CD4-positive, alpha-beta T cell treated with Interferon alpha-2 for 1 hour (primary cell): ENCODE measurements at places on chromosomes 7 and 10.
A peak's percentile ranks its signal among the peaks of the same experiment; 100 is the strongest.

DNA sequence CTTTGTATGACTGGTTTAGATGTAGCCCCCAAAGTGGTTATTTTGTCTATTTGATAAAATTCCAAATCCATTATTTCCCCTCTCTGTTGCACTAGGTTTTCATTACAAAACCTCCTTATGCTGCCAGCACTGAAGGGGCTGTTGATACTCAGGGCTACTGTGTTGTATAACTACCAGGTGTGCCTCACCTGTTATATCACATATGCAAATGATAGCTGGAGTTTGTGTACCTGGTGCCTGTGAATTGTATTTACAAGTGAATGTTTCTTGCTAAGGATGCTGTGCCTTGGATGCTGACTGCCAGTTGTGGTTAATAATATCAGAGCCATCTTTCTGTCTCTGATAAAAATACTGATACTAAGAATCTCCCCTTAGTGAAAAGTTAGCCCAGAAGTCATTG, 84.8 kb upstream of the CCDC6 start:
- DNase-seq, result no peak

- no peak for DNase-seq
These were observed 5.7 kb downstream of the BLVRA start for GRCh38 chr7:43764039-43764761.

GRCh38 chr10:125350519-125350918, 190.2 kb upstream of the CTBP2 start:
- no peak for DNase-seq

- DNase-seq, result no peak
These were observed 1199.2 kb downstream of the SORCS3 start for GRCh38 chr10:105840288-105840770.

GRCh38 chr7:118085000-118085399, 99.0 kb upstream of the LSM8 start:
- no peak for DNase-seq

- DNase-seq, result peak; percentile 56
These were observed 191.5 kb downstream of the CELF2 start for GRCh38 chr10:11208908-11209829.

DNA sequence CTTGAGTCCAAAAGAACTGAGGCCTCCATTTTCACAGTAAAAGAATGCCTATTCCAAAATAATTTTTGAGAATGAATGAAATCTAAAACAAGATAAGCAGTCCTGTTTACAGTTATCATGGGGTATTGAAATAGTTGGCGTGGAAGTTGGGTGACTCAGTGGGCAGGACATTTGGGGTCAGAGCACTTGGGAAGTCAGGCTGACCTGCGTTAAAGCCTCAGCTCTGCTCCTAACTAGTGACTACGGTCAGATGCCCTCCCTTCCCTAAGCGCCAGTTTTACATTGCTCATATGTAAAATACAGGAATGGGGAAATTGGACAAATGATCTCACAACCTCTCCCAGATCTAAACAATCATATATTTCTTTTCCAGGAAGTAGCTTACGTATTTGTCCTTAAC, 2.3 kb upstream of the PAPSS2 start:
- peak; percentile 55 for DNase-seq

GRCh38 chr10:113138937-113139585, 189.0 kb downstream of the TCF7L2 start:
- DNase-seq, result no peak

- no peak for DNase-seq
These were observed 131.8 kb downstream of the WDR37 start for GRCh38 chr10:1187855-1188557.

- no peak for DNase-seq
These were observed 24.7 kb downstream of the PDGFA start for GRCh38 chr7:494906-495305.

DNA sequence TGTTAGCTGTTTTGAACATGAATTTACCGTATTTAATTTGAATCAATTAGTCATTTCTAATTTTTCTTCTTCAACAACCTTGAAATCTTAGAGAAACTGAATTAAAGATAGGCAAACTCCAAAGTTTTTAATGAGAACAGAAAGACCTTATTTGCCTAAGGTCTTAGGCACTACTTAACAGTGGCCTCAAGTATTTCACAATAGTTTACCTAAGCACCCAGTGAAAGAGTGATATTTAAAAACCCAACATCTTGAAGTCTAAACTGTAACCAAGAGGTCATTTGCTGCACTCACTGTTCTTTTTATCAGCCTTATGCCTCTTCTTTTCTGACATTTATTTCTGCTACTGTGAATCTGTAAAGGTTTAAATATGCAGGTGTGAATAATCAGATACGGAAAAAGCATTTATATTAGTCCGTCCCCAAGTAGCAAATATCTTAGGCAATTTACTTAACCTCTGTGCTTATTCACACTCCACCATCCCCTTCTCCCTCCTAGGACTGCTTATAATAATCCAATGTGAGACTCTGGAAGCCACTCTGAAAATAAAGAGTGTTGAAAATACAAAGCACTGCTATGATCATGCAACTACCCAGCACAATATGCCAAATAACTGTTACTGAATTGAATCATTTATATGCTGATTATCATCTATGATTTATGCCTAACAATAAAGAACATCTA, 105.7 kb downstream of the ELAPOR2 start:
- no peak for DNase-seq

DNA sequence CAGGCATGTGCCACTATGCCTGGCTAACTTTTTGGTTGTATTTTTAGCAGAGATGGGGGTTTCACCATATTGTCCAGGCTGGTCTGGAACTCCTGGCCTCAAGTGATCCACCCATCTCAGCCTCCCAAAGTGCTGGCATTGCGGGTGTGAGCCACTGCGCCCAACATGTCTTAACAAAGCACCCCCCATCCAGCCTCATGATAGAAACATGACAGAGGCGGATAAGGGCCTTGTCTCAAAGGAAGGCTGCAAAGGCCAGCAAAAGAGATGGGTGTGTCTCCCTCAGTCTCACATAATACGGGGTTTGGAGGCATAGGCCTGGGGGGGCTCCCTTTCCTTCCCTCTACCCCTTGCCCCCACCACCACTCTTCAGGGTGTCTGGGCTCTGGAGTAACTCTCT, 93.2 kb downstream of the SH3PXD2A start:
- DNase-seq, result no peak

- DNase-seq, result no peak
These were observed 2.8 kb downstream of the TRIL start for GRCh38 chr7:28955356-28955717.

- no peak for DNase-seq
These were observed 17.1 kb downstream of the CCNY start for GRCh38 chr10:35353395-35353794.

DNA sequence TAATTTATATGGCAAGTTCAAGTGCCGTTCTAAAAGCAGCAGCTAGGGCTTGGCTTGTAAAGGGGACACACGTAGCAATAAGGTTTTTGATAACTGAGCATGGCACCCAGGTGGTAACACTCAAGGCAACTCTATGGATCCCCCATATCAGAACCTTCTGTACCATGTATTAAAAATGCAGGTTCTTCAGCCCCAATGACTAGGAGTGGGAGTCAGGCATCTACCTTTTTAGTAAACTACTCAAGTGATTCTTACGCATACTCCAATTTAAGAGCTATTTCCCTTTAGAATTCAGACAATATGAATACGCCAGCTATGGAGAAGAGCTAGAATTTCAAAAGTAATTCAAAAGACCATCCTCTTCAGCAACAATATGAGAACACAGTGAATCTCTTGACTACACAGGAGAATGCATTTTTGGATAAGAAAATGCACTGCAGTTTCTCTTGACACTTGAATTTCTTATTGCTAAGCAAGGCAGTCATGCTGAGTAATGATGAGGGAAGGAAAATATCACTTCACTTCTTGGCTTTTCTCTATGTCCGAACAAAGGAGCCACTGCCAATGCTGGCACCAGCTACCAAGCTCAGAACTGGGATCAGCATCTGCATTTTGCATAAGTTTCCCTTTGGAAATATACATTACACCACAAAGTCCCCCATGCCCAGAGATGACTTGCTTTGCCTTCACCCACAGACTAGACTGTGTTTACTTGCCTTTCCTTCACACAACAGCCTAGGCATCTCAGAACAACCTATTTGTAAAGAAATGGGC, 53.5 kb downstream of the ABLIM1 start:
- no peak for DNase-seq

- DNase-seq, result no peak
These were observed 239.0 kb upstream of the IMMP2L start for GRCh38 chr7:111801277-111801676.

DNA sequence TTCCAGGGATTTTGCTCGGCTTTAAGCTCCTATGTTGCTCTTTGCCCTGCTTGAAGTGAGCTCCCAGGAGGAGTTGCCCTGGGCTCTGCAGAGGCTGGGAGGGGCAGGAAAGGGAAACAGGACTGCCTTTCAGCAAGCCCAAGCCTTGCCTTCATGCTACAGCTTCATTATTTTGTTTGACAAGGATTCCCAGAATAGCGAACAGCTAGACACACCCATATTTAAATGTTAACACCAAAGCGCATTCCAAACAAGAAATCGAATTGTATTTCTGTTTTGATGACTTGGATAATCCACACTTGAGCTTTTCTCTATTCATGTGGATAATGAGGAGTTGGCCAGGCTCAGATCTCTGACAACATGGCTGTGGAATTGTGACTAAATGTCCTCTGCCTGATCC, 6.3 kb downstream of the KIAA1217 start:
- no peak for DNase-seq

GRCh38 chr7:100687751-100688300, 6.2 kb downstream of the GIGYF1 start:
- DNase-seq, result no peak

DNA sequence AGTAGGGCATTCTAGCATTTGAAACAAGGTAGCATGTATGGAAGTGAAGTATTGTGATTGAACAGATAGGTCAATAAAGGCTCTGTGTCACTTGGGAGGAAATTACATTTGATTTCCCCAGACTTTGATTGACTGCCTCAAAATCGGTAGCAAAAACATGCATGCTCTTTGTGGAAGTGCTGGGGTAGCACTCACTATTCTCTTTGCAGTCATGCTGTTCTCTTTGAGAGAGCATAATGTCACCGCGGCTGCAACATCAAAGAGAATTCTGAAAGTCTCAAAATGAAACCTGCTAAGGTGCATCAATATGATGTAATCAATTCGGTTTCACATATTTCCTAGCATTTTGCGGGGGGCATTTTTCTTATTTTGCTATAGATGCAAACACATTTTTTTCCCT, 64.2 kb downstream of the ARMC3 start:
- peak; percentile 37 for DNase-seq

GRCh38 chr7:155219154-155219531, 78.5 kb upstream of the INSIG1 start:
- DNase-seq, result no peak

GRCh38 chr10:121803611-121804010, 124.2 kb downstream of the ATE1 start:
- no peak for DNase-seq

GRCh38 chr7:42672339-42672999, 239.4 kb downstream of the C7orf25 start:
- DNase-seq, result no peak

GRCh38 chr7:527723-528122, 8.1 kb upstream of the PDGFA start:
- DNase-seq, result no peak

- DNase-seq, result no peak
These were observed 6.1 kb upstream of the FGL2 start for GRCh38 chr7:77205706-77206105.

DNA sequence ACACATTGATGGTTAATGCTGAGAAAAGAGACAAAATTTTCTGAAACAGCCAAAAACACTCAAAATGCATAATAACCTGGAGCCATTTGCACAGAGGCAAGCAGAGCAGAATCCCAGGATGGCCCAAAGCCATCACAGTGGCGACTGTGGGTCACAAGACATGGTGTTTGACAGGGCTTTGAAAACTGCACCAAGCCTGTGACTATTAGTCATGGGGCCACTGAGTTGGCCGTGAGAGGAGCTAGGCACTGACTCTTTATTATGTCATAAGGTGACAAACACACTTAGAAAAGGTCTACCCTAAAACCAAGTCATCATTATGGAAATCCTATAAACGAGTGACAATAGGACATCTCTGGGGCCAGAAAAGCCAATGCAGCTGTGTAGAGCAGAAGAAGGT, 23.9 kb downstream of the DRGX start:
- DNase-seq, result no peak

- no peak for DNase-seq
These were observed 84.5 kb downstream of the ATXN7L1 start for GRCh38 chr7:105791926-105792325.

DNA sequence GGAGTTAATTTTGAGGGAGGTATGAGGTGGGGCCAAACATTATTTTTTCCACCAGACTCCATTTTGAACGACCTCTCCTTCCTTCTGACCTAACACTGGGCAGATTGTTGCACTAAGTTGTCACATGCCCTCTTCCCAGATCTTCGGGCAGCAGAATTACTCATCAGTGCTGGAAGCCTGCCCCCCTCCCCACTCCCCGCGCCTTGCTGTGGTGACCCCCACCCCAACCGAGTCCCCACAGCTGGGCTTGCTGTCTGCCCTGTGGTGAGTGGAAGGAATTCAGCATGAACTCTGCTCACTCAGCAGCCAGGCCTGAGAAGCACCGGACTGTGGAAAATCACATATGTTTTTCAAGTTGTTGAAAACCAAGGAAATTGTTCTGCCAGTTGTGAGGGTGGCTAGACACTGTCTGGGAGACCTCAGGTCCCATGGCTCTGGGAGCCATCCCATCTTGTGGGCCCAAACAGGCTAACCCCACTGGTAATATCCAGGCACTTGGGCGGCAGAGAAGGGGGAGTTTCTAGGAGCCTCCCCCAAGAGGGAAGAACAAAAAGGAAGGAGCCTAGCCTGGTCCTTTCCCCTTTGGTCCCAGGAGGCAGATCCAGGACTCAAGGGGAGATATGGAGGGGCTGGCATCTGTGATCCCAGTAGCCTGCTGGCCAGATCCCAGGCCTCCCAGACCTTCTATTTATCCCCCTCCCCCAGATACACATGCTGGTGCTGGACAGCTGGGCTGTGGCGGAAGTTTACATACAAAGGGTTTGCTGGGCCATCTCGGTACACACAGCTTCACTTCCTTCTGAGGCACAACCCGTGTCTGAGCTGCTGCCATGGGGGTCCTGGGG, 3.5 kb upstream of the AEBP1 start:
- no peak for DNase-seq

DNA sequence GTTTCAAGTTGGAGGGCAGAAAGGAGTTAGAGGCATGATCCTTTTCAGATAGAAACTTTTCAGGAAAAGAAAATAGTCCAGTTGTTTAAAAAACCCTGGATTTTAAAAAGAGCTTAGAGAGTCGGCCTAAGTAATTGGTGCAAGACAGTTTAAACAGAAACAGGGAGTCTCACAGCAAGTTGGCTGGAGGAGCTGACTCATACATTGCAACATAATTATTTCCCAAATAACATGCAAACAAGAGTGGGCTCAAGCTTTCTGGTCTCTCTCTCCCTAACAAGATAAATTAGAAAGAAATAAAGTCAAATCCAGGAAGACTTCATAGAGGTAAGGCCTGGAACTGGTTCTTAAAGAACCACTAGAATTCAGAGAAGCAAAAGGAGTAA, 100.3 kb upstream of the AGBL3 start:
- DNase-seq, result no peak

DNA sequence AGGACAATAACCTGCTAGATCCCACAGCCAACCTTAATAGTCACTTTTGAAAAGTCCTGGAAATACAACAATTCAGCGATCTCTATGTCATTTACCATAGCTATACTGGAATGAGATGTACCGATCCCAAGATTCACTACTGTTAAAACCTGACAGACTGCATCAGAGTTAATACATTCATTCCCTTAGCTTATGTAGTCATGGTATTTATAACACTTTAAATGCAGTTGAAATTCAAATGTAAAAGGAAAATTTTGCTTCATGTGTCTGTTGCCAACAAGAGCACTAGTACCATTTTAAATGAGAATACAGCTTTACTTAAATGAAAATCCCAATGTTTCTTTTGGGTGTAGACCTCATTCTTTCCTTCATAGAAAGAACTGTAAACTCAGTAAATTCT, 11.1 kb upstream of the GGCT start:
- no peak for DNase-seq
